Stimulated activated CD4-positive, alpha-beta T cell treated with anti-CD3 and anti-CD28 coated beads, Interleukin-1b, Interleukin-23, amount 100 ng/mL, for 1 hour (primary cell): ENCODE measurements at places on chromosomes 3 and 15.

GRCh38 chr3:117322866-117323265, 613.3 kb downstream of the TUSC7 start:
- DNase-seq: no peak

DNA sequence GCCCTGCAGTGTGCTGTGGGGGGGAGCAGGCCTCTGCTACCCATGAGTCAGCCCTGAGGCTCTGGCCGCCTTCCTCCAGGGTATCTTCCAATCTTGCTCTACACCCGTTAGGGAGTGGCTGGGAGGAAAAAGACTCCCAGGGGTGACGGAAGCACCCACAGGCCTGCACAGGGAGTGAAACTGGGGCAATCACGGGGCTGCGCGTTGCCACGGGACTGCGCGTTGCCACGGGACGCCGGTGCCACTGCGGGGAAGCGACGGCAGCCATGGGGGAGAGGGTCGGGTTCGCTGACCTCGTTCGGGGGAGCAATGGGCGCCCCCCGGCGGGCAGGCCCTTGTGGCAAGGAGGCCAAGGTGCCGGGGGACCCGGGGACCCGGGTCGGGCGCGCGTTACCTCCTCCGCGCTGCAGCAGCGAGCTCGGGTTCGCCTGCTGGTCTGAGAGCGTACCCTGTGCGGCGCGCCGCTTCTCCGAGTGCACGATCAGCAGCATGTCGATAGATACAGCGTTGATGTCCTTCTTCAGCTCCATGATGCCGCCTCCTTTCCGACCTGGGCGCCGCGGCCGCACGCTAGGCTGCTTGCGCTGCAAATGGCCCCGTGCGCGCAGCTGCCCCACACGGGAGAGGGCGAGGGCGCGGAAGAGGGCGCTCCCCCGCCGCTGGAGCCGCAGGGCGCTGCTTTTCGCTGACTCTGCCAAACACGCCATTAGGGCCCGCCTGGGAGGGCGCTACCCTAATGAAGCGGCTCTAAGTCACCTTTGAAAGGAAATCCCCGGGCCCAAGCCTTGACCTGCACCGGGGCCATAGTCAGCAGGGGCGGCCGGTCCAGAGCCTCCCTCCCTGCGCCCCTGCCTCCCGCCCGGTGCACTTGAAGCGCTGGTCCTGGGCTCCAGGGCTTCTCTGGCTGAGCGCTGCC, at the start of gene KY:
Gene KY (minus strand): TSS at position 592 of the 916 bp plus-strand sequence. CDS start 62 bp downstream, at position 530.
- DNase-seq: no peak

GRCh38 chr3:114216186-114216970, 21.0 kb downstream of the ZNF80 start:
- no peak for DNase-seq

- no peak for DNase-seq
Observed at GRCh38 chr15:75002398-75002797, 7.0 kb downstream of the SCAMP5 start.

GRCh38 chr15:39413558-39413957, 167.3 kb upstream of the THBS1 start:
- no peak for DNase-seq
